Dermis blood vessel endothelial cell (primary cell): ENCODE measurements at places on chromosomes 12 and 14.

DNA sequence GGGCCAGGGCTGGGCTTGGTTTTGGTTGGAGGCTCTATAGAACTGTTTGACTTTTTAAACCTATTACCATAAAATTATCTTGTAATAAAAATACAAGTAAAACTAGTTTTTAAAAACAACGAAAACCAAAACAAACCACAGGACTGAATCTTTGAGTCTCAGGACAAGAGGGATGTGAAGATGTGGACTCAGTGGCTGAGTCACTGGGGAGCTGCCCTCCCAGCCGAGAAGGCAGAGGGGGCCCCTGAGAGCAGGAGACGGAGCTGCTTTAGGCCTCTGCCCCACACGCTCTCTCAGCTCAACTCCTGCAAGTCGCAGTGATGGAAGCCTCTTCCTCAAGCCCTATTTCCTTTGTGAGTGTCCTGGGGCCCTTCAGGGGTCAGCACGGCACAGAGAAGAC lies 59.0 kb downstream of the CDC42BPB start:
- DNase-seq = no peak

DNA sequence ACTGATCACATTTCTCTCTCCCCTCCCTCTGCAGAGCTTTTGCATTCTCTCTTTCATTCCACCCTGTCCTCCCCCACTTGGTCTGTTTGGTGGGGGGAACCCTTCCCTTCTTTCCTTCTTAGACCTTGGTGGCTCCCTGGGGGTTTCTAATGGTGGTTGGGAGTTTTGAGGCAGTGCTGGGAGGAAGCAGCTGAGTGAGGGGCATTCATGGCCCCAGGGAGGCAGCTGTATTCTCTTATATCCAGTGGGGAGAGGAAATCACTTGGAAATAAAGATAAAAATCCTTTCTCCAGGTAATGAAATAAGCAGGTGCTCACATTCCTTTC lies 13.3 kb downstream of the NGDN start:
- DNase-seq = no peak

DNA sequence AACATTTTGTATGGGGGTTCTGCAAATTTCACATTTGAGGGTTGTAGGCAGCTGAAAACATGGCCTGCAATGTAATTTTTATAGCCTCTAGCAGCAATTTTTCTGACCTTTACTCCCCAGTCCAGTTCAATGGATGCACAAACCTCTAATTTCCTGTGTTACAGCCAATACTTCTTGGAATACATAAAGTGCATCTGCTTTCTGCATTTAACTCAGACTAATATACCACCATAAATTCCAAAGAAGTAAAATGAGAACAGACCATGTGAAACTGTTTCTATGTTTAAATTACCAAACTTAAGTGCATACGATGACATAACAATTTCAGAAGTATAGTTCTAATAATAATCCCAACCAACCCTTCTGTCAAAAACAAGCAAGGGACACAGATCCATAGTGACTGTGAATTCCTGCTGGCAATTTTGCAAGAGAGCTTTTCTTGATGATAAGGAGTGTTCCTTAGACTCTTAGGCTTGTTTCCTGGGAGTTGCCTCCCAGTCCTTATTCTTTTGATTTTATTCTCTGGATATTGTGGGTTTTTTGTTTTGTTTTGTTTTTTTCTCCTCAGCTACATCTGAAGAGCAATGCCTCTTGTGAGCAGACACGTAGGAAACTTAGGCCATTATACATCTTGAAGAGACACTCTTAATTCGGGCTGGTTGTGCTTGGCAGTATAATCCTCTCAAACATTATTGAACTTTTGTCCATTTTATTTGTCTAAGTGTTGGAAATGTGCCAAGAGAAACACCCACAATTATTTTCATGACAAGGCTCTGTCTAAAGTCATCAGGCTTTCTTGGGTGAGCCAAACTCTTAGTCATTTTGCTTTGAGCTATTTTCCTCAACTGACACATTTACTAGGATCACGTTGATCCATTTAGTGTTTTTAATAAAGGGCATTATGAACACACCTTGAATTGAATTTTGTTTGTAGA lies 51.3 kb upstream of the RERGL start:
- DNase-seq = peak; percentile 23

- DNase-seq = no peak
Observed at GRCh38 chr12:58745348-58746125, 174.8 kb downstream of the LRIG3 start.

GRCh38 chr12:78208092-78208491 lies 377.4 kb downstream of the NAV3 start:
- DNase-seq = no peak

DNA sequence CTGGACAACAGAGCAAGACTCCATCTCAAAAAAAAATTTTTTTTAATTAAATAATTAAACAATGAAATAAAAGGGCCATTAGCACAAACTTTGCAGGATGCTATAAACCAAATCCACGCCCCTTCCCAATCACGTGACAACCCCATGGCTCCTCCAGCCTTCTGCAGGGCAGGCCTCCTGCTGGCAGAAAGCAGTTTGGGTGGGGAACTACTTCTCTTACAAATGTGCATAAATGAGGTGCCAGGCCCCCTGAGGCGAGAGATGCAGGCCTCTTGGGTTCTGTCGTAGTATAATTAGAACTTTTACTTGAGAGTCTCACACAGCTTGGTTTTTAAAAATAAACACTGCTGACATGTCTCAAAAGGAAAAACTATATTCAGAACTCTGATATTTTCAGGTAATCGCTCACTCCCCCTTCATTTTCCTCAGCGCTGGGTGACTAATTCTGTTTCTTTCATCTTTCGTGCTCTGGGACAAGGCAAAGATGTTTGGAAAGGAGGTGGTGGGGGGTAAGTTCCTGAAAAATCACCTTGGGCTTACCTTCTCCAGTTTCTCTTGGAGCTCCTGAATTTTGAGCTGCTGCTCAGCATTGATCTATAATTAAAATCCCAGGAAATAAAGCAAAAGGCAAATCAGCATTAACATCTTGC lies 101.7 kb downstream of the CIT start:
- no peak for DNase-seq

DNA sequence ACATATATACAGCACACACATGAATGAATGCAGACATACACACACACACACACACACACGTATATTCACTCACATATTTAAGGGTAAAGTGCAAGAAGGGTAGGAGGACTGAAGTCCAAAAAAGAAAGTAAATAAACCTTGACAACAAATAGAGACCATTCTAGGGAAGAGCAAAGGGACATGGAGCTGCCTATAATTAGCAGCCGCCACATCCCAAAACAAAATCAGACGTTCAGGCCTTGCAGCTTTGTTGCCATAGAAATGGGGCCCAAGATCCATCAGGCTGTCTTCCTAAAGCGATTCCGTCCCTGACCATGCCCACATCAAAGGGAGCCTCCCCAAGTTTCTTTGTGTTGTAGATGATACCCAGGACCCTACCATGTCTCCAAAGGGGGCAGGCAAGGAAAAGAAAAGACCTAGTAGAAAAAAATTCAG lies 703.5 kb upstream of the TBX3 start:
- no peak for DNase-seq

DNA sequence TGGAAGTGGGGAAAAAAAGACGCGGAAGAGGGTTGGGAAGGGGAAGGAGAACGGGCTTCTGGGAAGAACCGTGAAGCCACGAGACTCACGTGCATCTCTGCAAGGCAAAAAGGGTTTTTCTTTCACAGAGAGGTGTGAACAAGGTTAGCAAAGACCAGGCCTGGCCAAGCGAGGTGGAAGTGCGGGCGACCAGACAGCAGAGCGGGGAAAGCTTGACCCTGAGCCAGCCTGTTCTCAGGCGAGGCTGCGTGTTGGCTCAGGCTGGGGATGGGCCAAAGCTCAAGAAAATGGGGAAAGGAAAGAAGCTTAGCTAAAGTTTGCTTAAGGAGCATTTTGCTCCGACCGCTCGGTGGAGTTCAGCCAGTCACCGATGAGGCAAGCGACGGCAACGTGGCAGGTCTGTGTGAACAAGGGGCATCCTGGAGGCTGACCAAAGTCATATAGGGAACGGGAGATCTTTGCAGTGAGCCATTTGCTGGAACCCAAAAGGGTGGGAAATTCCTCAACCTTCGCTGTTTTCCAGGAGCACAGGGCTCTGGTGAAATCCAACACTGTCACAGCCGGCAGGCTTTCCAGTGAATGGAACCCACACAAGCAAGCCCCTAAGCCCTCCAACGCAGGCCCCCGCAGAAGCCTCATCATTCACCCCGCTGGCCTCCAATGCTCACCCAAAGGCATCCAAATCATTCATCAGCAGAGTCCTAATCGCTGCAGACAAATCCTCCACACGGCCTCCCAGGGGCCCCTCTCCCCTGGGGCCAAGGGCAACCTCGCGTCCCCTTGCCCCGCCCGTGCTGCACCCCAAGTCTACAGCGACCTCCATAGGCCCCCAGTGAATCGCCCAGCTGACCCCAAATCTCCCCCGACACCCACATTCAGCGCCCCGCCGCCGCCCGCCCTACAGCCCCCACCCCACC lies 754 bp downstream of the ZNF605 start:
- DNase-seq = peak; percentile 54

DNA sequence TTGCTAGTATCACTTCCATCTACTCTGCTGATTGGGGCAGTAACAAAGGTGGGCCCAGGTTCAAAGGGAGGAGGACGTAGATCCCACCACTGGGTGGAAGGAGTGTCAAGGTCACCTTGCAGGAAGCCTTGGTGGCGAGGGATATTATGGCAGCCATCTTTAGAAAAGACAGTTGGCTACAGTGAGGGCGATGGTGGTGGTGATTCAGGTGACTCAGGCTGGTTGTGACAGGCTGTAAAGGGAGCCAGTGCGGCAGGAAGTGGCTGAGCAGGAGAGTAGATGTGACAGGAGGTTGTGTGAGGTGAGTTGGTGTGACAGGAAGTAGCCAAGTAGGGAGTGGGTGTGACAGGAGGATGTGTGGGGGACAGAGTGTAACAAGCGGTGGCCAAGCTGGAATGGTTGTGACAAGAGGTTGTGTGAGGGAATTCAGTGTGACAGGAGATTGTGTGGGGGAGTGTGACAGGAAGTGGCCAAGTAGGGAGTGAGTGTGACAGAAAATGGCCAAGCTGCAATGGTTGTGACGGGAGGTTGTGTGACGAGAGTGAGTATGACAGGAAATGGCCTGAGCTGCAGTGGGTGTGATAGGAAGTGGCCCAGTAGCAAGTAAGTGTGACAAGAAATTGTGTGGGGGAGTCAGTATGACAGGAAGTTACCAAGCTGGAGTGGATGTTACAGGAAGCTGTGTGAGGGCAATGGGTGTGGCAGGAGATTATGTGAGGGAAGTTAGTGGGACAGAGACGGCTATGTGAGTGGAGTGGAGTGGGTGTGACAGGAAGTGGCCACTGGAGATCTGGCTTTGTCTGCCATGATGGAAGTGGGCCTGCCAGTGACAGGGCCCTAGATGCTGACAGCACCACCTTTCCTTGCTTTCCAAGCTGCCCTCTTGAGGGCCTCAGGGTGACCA lies 136.5 kb upstream of the MYL2 start:
- no peak for DNase-seq

DNA sequence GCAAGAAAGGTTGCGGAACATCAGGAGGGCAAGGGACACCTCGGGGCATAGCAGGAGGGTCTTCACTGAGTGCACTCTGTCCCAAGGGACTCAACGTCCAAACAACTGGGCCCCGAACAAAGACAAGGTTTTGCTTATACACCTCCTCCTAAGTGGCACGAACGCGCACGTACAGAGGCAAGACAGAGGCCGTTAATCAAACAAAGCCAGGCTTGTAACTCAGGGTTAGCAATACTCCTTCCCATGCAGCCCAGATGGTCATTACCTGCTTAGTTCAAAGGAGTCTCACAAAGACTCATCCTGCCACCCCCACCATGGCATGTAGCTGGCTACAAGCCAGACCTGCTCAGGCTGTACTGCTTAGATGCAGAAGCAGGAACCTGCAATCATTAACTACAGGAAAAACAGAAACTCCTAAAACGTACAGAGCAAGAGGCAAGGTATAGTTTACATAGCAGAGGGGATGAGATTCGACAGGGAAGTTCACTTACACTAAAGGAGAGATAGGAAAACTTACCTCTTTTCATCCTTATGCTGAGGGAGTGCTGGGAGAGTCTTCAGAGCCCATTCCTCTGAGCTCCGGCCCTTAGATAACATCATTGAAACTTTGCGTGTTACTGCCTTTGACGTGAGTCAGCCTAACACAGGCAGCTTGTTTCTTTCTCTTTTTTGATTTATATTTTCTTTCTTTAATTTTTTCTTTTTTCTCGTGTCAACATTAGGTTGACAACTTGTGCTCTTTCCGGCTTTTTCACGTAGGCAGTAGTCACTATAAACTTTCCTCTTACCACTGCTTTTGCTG lies 1319.1 kb downstream of the TMEM121 start:
- DNase-seq = no peak

GRCh38 chr14:59688224-59689170 lies 111.9 kb upstream of the CCDC175 start:
- DNase-seq = peak; percentile 72

DNA sequence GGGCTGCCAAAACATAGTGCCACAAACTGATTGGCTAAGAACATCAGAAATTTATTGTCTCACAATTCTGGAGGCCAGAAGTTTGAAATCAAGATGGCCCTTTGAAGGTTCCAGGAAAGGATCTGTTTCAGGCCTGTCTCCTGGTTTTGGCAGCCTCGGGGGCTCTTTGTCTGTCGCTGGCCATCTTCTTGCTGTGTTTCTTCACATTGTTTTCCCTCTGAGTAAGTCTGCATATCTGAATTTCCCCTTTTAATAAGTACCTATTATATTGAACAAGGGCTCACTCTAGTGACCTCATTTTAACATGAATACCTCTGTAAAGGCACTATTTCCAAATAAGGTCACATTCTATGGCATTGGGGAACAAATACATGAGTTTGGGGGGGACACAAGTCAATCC lies 467.1 kb upstream of the MGAT4C start:
- peak; percentile 10 for DNase-seq
